Stimulated activated CD8-positive, alpha-beta memory T cell treated with anti-CD3 and anti-CD28 coated beads, Interleukin-4, amount 100 ng/mL, for 1 hour (primary cell): ENCODE measurements at places on chromosomes 6 and 20.

GRCh38 chr6:47235964-47236760 lies 73.5 kb downstream of the TNFRSF21 start:
- DNase-seq, result no peak

- DNase-seq, result no peak
Measured at GRCh38 chr6:30840935-30841643, 43.2 kb upstream of the DDR1 start.

GRCh38 chr6:1424306-1424927 lies 35.0 kb downstream of the FOXF2 start:
- DNase-seq, result no peak

DNA sequence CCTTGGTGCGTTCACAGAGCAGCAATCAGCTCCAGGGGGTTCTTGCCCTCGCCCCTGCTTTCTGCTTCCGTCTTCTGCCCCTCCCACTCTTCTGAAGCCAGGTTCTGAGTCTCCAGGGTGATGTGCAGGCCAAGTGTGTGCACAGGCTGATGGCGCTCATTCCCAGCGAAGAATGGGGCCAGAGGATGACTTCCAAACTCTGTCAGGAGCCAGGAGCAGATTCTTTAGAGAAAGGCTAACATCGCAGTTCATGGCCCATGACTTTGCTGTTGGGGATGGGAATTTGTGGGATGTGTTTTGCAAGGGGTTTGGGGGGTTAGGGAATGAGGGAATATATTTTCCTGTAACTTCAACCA lies 56.1 kb upstream of the CCN6 start:
- no peak for DNase-seq

GRCh38 chr6:154767003-154767723 lies 33.9 kb downstream of the SCAF8 start:
- no peak for DNase-seq

- DNase-seq, result no peak
Measured at GRCh38 chr6:45256697-45257695, 71.1 kb upstream of the RUNX2 start.

DNA sequence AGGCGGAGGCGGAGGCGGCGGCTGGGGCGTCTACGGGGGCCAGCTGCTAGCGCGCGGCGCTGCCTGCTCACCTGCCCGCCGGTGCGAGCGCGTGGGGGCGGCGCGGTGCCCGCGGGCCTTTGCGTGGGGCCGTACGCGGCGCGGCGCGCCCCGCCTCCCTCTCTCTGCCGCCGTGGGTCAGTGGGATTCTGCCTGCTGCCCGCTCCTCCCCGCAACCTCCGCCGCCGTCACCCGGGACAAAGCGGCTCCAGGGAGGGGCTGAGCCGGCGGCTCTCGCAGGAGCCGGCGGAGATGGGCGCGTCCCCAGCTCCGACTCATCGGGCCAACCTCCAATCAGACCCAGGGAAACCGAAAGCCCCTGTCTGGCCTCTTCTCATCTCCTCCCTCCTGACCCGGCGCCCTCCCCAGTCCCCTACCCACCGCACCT lies at the start of gene RCAN2:
TSS of gene RCAN2 (minus strand) at position 249 of the 427 bp plus-strand sequence.
- DNase-seq, result no peak

DNA sequence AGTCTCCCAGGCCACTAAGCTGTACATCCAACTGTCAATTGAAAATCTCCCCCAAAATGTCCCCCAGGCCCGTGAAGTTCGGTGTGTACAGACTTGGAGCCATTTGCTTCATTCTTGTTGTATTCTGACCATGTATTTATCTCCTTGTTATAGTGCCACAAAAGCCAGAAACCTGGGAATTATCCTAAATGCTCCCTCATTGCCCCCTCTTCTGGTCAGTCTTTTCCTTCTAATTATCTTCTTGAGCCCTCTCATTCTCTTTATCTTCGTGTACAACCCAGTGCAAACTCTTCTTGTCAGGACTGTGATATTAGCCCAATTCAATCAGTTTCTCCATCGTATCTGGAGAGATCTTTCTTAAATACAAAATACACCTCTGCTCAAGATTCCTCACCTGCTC lies 64.7 kb downstream of the RFX6 start:
- no peak for DNase-seq

GRCh38 chr6:110596354-110596753 lies 119.9 kb upstream of the SLC22A16 start:
- DNase-seq, result no peak

DNA sequence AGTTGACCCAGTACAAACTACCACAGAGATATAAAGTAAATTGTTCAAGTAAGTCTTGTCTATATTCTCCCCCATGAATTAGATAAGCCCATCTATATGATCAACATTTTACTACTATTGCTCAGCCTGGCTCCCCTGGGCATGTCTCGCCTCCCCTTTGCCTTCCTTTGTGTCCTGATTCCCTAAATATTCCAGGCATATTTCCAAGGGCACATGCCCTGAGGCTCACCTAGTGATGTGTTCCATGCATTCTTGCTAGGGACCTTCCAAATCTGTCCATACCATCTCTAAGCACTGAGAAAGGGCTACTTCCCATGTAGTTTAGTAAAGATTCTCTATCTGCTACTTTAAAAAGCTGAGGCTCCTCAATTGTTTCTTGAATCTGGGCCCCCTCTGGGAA lies 309.5 kb upstream of the PRND start:
- no peak for DNase-seq

GRCh38 chr20:904039-904545 lies 12.0 kb downstream of the ANGPT4 start:
- no peak for DNase-seq

DNA sequence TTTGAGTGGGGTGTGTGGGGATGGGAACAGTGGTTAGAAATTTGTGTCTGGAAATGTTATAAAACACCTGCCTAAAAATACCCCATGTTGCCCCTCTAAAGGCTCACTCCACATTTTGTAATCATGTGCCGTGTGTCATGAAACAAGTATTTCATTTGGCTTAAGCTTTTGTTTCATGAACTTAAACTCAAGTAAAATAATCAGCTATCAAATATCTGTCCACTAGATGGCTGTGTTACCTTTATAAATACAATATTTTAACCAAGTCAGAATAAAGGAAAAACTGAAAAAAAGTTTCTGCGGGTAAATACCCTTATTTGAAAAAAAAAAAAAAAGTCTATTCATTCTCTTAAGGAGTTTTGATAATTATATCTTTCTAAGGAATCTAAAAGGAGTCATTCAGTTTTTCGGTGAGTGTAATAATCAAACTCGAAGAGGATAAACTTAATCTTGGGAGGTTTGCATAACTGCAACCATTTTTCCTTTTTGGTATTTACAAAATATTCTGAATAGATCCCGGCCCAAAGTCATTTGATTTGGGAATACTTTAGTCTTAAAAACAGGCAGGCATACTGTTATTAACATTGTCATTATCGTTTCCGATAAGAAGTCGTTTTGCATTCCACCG lies 29.9 kb upstream of the MTRF1L start:
- DNase-seq, result no peak

- no peak for DNase-seq
Measured at GRCh38 chr6:7106215-7106751, 1.5 kb upstream of the RREB1 start.

GRCh38 chr6:72724545-72724944 lies 102.7 kb downstream of the KCNQ5 start:
- no peak for DNase-seq

GRCh38 chr6:155645325-155645724 lies 189.7 kb upstream of the NOX3 start:
- no peak for DNase-seq

- DNase-seq, result no peak
Measured at GRCh38 chr6:114218437-114219340, 124.1 kb downstream of the HS3ST5 start.

DNA sequence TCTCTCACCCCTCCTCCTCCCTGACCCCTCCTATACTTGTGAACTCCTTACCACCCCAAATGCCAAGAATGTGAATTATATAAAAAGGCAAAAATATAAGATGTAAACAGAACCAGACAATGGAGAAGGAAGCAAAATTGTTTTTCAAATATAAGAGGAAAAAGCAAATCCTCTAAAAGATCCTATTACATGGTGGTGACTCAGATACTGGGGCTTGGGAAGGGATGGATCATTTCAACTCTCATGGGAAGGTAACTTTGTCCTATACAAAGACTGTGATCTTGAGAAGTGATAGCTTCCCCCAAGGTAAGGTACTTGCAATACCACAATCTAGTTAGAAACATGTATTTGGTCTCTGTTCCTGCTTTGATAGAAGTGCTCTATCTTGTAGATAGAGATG lies 24.6 kb upstream of the TNFRSF21 start:
- DNase-seq, result no peak

DNA sequence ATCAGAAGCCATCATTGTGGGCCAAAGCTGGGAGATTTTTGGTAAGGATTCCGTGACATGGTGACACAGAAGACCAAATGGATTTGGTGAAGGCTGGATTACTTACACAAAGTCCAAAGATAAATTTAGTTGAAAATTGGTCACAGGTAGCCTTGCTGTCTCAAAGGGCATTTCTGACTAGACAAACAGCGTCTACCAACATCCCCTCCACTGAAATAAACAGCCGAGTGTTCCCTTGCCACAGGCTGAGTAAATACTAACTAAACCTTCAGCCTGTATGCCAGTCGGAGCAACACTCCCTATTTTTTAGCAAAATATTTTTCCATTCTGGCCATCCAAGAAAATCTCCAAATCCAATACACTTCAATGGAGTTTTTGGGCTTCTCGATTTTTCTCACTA lies 279.9 kb upstream of the CITED2 start:
- no peak for DNase-seq

- no peak for DNase-seq
Measured at GRCh38 chr6:10487668-10488327, 33.4 kb upstream of the GCNT2 start.

GRCh38 chr6:52846002-52846401 lies 5.4 kb upstream of the GSTA5 start:
- DNase-seq, result no peak

- DNase-seq, result no peak
Measured at GRCh38 chr20:10902576-10903282, 228.9 kb upstream of the JAG1 start.

- DNase-seq, result no peak
Measured at GRCh38 chr20:58864346-58864745, 11.8 kb downstream of the GNAS start.

DNA sequence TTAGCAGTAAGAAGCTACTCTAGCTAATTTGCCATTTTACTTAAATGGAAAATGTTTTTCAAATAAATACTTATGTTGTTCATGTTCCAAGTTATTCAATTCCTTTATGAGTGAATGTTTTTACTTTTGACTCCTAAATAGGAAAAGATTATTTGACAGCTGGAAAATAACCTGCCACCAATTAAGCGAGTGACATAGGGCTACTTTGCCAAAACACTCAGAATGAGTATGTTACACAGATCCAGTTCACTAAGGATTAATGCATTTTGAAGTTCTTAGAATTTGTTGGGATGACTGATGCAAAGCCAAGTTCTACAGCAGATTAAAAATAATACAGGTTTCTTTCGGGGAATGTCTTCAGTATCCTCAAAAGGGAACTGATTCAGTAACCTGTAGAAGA lies 144.4 kb downstream of the ADGRG6 start:
- DNase-seq, result no peak

DNA sequence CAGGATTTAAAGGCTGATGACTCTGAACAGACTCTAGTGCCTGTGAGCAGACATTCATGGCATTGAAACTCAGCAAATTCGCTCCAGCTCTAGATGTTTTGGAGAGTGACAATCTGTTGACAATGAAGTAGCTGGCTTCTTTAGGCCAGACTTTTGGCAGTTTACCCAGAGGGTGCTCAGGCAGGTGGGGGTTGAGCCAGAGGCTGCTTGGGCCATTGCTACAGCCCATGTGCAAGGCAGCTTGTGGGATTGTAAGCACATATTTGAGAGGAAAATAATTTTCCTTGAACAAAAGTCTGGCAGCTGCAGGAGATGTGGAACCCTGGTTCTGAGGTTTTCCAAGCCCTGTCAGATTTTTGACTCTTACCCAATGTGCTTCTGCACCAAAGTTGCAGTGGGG lies 311.6 kb downstream of the CDC5L start:
- DNase-seq, result no peak

GRCh38 chr6:106790935-106791334 lies 161.6 kb downstream of the QRSL1 start:
- DNase-seq, result no peak
